ENCODE measurements at places on chromosomes 16 and 17. TPM values are rescaled to one million over a fixed set of nuclear protein-coding genes. Genes with fewer than 3 reads are reported as not detected.

Gene HOXB6
- polyA plus RNA-seq, result 7.7 TPM

Gene FBXW10
- not detected for polyA plus RNA-seq

Gene FAM117A
- polyA plus RNA-seq, result 29.1 TPM

Gene ZNF319
- 8.3 TPM for polyA plus RNA-seq

Gene CCDC102A
- 13.1 TPM for polyA plus RNA-seq

Gene C17orf50
- not detected for polyA plus RNA-seq

Gene WWOX
- 17.0 TPM for polyA plus RNA-seq

Gene SMTNL2
- 106 TPM for polyA plus RNA-seq

Gene LRRC37A
- polyA plus RNA-seq, result 1.3 TPM

Data from hepatocyte (in vitro differentiated cells).